ENCODE measurements at places on chromosomes 3 and 15.

- DNase-seq, result no peak
Observed at GRCh38 chr3:127700406-127700805, 27.7 kb downstream of the ABTB1 start.

DNA sequence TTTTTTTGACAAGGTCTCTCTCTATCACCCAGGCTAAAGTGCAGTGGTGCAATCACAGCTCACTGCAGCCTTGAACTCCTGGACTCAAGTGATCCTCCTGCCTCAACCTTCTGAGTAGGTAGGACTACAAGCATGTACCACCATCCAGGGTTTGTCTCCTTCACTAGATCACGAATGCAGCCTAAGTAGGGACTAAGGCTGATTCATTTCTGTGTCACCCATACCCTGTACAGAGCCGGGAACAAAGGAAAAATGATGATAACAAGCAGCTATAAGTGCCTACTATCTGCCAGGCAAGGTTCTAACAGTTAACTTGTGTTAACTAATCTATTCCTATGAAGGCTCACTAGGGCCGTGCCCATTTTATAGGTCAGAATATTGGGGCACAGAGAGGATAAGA lies 7.0 kb downstream of the TMEM40 start:
- no peak for DNase-seq

- no peak for DNase-seq
Observed at GRCh38 chr3:63791974-63792373, 27.1 kb upstream of the C3orf49 start.

DNA sequence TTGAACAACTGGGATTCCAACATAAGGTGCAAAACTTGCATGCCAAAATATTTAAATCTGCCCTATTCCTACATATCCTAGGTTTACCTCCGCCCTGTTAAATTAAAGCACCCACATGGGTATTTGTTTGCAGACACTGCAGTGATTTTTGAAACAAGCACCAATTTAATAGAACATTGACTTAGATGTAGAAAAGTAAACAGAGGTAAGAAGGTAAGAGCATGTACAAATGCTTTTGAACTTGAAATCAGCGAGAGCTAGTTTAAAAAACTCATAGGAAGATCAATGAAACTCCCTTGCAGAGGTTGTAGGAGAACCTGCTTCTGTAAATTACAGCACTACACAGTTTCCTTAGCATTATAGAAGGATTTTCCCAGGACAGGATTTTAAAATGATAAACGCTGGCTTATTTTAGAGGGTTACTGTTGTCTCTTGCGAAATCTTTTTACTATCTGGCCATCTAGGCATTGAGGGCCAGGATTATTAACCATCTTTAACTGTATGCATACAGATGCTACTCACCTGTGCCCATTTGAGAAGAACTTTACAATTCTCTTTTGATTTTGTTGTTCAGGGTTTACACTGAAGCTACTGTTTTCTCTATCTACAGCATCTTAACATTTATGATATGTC lies 284.8 kb downstream of the FEZF2 start:
- DNase-seq, result no peak

DNA sequence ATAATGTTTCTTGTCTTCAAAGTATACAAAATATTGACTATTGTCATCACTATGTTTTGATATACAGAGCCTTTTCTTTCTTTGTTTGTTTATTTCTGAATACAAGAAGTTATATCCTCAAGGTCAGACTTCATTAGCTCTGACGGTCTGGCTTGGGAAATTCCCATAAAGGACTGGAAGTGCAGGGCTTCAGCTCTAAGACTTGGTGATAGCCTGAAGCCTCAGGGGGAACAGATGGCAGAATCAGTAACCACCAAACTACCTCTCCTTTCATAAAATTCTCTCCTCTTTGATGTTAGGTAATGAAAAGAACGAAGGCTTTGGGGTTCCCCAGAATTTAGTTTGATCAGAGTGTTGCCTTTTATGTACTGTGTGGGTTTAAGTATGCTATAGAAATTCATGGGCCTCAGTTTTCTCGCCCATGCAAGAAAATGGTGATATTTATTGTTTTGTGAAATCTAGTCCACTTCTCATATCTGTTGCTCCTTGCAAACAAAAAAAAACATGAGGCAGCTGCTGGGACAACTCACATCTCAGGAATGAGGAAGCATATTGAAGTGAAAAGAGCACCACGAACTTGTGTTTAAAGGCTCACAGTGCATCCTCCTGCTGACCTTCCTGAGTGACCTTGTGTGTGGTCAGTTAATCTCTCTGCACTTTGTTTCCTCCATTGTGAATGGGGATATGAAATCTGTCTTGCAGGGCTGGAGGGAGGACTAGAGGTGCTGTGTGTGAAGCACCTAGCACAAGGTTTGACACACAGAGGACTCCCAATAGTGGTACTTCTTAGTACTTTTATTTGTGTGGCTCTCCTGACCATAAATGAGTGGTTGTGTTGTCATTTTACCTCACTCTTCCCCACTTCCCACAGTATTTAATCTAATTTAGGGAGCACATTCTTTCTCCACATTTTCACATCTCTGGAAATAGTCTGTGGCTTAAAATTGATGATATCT lies 569.8 kb upstream of the IL12A start:
- no peak for DNase-seq

- DNase-seq, result no peak
Observed at GRCh38 chr3:71896751-71897150, 111.8 kb upstream of the PROK2 start.

GRCh38 chr3:187669675-187670504 lies at the start of gene SST:
TSS of gene SST (minus strand) at chr3:187670394. CDS start at chr3:187670291, 103 bp downstream.
- DNase-seq, result no peak

DNA sequence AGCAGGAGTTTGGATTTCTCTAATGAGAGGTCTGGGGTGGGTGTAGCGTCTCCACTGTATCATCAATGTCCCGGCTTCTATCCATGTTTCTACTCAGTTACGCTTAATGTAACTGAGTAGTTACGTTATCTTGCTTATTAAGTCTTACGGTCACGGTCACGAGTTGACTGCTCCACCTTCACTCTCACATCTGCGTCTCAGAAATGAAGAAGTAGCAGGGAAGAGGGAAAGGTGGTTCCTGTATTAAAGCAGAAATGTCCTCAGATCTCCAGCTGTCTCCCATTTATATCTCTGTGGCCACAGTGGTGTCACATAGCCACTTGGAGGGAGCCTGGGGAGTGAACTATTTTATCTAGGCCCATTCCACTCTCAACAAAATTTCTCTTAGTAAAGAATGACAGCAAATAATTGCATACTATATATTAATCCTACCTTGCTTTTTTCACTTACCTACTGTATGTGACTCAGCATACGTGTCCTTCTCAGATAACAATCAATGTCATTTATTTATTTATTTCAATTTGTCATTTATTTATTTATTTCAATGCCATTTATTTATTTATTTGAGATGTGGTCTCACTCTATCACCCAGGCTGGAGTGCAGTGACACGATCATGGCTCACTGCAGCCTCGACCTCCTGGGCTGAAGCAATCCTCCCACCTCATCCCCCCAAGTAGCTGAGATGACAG lies 39.7 kb upstream of the RNU6-1 start:
- DNase-seq, result no peak

DNA sequence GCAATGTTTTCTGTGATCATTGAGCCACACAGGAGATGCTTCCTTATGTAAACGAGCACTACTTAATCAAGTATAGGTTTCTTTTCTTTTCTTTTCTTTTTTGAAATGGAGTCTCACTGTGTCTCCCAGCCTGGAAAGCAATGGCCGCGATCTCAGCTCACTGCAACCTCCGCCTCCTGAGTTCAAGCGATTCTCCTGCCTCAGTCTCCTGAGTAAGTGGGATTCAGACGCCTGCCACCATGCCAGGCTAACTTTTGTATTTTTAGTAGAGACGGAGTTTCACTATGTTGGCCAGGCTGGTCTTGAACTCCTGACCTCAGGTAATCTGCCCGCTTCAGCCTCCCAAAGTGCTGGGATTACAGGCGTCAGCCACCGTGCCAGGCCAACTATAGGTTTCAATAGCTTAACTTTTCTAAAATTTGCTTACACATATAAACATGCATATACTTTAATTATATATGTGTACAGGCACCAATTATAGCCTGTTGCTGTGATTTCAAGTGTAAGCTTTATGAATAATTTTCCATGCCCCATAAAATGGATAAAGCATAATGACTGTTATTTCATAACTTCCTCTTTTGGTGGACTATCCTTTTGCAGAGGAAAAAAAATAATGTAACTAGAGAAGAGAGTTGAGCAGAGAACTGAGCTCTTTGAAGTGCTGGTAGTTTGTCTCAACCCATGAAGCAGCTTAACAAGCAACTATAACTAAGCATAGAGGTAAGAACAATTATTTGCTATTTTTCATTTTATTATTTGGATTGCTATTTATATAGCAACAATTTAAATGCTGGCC lies 24.8 kb upstream of the MBNL1 start:
- DNase-seq, result no peak

- DNase-seq, result no peak
Observed at GRCh38 chr15:37098468-37099318, 1.7 kb downstream of the MEIS2 start.

DNA sequence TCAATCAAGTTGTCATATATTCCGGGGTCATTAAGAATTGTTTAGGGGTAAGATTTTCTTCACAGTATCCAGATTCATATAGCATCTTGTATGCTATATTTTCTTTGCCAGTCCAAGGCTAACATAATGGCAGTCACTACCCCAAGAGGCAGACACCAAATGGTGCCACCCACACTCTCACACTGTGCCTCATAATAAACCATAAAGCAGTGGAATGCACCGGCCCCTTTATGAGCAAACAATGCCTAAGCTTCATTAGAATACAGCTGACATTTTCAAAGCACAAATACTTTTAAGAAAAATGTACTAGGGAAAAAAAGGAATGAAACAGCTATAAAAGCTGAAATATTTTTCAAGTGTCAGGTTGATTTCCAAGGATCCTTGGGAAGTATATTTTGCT lies 121.6 kb downstream of the TFDP2 start:
- no peak for DNase-seq

- DNase-seq, result no peak
Observed at GRCh38 chr3:194485881-194486539, 792 bp downstream of the ATP13A3 start.

- DNase-seq, result no peak
Observed at GRCh38 chr3:148379763-148380382, 317.8 kb upstream of the AGTR1 start.

DNA sequence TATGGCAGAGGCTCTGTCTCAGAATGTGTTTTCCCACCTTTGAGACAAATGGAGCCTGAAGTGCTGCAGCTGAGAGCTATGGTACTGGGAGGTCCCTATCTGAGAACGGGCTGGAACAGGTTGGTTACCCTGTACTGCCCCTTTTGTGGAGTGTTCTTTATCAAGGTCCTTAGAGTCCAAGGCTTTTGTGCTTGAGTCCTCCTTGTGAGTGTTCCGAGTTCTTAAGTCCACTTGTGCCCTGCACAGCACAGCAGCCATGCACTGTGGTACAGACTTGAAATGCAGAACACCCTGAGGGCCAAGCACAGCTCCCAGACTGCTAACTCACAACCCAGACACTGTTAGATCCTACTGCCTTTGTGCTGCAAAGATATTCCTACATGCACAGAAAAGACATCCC lies 67.8 kb downstream of the ARHGAP31 start:
- no peak for DNase-seq

GRCh38 chr15:52207191-52207590 lies 16.0 kb upstream of the GNB5 start:
- no peak for DNase-seq

DNA sequence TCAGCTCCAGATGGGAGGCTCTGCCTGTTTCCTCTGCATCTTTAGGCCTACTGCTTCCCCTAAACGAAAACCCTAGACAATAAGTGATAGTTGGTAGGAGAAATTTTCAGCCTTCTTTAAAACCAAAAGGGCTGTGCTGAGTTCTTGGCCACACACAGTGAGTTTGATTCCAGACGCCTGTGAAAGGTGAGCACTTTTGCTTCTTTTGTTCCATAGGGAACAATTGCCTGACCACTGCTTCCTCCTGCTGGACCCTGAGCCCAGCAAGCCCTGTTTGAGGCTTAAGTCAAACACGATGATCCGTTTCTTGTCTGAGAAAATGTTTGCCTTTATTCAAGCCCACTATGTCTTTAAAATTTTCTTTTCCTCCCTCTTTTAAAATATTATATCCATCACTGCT lies 493.9 kb downstream of the ZIC1 start:
- DNase-seq, result no peak

DNA sequence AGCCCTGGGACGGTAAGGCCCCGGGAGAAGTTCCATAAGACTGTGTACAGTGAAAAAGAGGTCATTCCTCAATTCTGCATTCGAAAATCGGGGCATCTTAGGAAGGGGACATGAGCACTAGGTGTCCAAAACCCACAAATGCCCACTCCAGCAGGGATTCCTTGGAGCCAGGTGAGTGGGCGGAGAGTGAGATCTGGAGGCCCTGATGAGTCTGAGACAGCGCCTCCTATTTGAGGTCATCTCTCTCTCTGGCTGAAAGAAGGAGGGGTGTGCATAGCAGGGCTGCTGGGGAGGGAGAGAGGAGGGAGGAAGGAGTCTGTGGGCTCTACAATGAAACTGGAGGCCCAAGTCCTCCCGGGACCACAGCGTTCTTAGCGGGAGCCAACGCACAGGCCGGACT lies 38.1 kb upstream of the LACTB start:
- DNase-seq, result no peak

DNA sequence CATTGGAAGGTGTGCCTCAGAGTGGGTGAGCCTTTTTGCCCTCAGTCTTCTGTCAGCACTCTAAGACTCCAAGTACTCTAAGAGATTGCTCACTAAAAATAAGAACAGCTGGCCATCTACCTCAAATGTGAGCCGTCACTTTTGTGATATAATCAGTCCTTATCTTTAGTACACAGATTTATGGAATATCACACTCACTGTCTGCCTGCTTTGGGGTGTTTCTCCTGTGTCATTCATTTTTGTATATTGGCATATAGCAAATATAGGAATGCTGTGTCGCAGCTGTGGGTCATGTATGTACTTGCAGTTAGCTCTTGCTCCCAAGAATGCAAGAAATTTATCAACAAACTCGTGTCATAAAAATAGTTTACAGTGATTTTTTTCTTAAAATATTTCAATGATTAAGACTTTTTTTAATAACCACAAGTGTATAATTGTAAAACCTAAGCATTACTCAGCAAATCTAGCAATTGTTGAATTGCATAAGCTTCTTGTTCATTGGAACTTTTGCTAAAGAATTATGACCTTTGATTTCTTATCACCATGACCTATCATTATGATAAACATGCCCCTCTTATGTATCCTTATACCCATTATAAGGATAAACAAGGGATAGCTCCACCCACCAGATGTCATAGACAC lies 18.8 kb downstream of the SETD5 start:
- no peak for DNase-seq

DNA sequence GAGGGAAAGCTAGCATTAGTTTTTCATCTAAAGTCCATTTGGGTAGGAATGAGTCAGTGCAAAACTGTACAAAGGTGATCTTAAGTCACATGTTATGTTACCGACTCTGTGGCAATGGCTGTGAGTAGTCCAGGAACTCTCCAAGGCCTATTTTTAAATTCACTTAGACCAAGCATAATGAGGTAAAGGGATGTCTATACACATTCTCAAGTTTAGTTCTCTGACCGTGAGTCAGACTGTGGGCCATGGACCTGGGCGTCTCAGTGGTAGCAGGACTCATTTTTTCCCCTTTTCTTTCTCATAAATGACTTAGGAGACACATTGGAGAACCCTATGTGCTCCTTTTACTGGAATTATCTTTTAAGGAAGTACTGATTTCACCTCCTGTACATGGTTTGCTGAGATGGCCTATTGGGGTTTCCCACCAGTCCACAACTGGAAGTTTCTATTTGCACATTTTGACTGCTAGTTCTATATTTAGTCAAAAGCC lies 488.7 kb upstream of the TPRG1 start:
- DNase-seq, result no peak

Data from NCI-H1694 treated with DMSO at 0.1 percent for 48 hours (cell line).